IPS DF 19.7 (cell line): ENCODE measurements at places on chromosomes 6 and 20.
A peak's percentile ranks its signal among the peaks of the same experiment; 100 is the strongest.

DNA sequence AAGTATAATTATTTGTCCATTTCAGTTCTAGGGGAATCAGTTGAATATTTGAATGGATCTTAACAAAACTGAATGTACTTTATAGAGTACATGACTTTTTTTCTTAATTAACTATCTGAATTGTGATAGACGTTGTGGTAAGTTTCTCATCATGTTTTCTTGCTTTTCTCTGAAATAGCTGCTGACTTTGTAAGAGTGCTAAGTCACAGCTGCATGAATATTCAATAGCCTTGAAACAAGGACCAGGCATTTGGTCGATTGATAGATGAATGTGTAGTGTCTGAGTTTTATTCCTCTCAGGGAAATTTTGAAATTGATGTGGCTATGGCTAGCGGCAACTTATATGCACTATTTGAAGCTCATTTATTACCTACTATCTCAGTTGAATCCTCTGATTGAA, 56.0 kb downstream of the ADGRB3 start:
- no peak for DNase-seq

DNA sequence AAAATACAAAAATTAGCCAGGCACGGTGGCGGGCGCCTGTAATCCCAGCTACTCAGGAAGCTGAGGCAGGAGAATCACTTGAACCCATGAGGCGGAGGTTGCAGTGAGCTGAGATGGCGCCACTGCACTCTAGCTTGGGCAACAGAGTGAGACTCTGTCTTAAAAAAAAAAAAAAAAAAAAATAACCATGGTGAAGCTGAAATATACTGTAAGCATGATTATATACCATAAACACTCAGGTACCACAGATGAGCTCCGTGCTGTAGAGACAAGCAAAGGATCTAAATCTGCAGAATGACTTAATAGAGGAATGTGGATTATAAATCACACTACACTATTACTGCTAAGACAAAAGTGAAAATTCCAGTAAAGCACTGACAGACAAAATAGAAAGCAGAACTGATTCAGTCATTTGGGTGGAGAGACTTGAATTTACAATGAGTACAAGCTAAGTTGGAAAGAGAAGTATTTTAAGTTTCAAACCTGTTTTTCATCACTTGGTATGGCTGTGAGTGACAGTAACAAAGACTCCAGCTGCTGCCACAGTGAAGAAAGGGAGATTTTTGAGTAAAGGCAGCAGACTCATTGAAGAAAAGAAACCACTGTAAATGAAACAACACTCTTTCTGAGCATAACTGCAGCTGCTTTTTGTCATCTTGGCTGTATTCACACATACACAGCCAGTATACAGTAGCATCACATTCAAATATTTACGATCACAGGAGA, 322.1 kb downstream of the RNGTT start:
- DNase-seq = no peak

- DNase-seq = no peak
These were observed 154.9 kb upstream of the CARMIL1 start for GRCh38 chr6:25124216-25124715.

DNA sequence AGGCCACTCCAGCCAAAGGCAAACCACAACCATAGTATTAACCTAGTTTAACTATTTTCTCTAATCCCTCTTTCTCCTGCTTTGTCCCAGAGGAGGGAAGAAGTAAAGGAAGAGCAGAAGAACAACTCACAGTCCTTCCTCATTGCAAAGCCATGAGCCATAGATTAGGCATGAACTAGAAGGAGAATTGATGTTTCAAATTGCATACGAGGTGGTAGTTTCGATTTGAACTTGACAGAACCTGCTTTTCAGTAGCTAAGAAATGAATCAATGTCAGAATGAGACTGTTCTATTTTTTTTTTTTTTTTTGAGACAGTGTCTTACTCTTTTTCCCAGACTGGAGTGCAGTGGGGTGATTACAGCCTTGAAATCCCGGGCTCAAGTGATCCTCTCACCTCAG, 48.3 kb downstream of the PROKR2 start:
- DNase-seq = no peak

- no peak for DNase-seq
These were observed 44.4 kb upstream of the SIM1 start for GRCh38 chr6:100509101-100509500.

DNA sequence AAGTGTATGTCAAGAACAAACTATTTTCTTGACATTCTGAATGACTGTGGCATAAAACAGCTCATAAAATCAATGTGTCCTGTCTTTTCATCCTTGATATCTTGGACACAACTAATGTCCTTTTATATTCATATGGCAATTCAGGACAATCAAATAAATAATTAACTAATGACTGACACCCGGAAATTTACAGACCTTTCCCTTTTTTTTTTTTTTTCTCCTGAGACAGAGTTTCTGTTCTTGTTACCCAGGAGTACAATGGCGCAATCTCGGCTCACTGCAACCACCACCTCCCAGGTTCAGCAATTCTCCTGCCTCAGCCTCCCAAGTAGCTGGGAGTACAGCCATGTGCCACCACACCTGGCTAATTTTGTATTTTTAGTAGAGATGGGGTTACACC, 107.1 kb upstream of the LGSN start:
- DNase-seq = no peak

DNA sequence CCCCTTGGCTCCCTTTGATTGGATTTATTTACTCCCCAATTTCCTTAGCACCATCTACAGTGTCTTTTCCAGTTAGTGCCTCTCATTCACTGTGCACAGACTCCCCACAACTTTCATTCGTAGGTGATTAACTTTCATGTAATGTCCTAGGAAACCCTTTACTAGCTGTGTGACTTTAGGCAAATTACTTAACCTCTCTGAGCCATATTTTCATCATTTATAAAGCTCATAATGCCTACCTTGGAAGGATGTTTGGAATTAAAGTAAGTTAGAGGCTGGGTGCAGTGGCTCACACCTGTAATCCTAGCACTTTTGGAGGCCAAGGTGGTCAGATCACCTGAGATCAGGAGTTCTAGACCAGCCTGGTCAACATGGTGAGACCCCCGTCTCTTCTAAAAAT, 20.1 kb downstream of the C6orf15 start:
- DNase-seq = no peak

GRCh38 chr20:13220194-13220903, 725 bp upstream of the ISM1 start:
- peak; percentile 63 for DNase-seq

GRCh38 chr6:44076356-44077213, 50.7 kb downstream of the MRPL14 start:
- no peak for DNase-seq

- DNase-seq = peak; percentile 54
These were observed 131.2 kb upstream of the CDH4 start for GRCh38 chr20:61120595-61121515.

- DNase-seq = no peak
These were observed 481.6 kb downstream of the BTBD3 start for GRCh38 chr20:12399110-12399836.

DNA sequence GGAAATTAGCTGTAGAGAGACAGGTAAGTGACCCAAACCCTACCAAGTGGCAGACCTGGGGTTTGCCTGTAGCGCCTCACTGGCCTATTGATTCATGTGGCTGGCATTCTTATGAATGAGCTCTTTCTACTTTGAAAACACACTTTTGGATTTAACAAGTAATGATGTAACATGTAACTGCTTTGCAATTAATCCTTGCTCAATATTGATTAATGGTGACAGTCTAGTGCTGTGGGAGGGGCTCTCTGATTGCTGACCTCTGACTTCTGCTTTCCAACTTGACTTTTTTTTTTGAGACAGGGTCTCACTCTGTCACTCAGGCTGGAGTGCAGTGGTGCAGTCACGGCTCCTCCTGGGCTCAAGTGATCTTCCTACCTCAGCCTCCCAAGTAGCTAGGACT, 82.7 kb downstream of the TIAM2 start:
- no peak for DNase-seq

- no peak for DNase-seq
These were observed 12.3 kb downstream of the CST5 start for GRCh38 chr20:23867152-23867776.

GRCh38 chr20:38875175-38875993, 50.8 kb upstream of the FAM83D start:
- no peak for DNase-seq

- no peak for DNase-seq
These were observed 103.5 kb downstream of the EDN3 start for GRCh38 chr20:59403962-59404314.

GRCh38 chr20:8152847-8153246, 20.8 kb downstream of the PLCB1 start:
- no peak for DNase-seq

DNA sequence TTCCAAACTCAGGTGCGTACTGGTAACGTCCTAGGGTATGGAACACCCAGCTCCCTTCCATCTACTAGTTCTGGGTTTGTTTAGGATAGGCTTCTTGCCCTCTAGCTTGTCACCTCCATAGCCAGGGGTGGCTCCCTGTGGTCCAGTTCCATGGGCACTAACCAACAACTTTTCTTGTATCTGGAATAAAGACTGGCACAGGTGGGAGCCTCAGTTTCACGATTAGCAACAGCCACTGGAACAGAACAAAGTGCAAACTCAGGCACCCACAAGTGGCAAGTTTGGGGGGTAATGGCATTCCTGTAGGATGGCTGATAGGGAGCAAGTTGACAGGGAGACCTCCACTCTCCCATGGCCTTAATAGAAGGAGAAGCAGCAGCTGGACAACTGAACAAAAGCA, 5.6 kb upstream of the APMAP start:
- DNase-seq = no peak

DNA sequence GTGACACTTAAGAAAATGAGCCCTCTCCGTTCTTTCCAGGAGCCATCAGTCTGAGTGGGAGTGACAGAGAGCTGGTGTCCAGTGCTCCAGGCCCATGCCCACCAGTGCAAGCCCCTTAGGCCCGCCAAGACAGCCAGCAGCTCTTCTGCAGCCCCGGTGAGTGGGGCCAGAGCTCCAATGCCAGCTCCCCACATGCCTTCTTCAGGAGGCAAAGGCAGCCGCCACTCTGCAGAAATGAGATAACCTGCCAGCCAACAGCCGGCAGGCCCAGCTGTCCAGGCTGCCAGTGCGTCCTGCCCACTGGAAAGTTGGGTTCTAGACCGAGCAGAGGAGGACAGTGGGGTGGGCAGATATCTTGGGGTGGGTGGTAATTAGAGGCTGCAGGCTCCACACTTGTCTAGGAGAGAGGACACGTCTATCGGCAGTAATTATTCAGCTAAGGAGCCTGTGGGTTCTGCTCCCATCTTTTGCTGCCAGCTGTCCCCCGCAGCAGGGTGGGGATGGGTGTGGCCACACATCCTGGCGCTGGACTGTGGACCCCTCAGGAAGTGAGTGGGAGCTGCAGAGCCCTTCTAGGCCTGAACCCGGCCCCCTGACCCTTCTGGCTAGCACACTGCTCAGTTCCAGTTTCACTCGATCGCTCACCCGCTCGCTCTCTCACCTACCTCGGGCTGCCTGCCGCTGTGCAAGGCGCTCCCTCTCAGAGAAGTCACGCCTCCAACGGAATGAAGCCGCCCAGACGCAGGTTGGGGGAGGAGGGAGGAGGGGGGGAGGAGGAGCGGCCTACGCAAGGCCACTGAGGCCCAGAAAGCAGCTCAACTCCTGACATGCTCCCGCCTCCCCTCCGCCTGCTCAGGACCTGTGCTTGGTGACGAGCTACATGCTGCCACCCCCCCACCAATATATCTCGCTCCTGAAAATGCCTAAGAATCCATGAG, 3.6 kb downstream of the GRM4 start:
- no peak for DNase-seq

DNA sequence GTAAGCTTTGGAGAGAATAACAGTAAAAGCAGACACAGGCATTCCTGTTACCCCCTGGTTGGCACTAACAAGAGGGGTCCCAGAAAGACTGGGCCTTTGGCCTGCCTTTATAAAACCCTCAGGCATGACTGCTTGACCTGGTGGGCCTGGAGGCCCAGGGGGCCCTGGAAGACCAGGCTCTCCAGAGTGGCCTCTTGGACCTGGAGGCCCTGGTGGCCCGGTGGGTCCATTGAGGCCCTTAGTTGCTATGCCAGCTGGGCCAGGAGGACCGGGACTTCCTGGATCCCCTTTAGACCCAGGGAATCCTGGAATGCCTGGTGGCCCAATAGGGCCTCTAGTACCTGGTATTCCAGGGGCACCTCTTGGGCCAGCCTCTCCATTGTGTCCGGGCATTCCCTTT, 5.5 kb downstream of the COL10A1 start:
- DNase-seq = no peak

GRCh38 chr6:141464490-141464889, 668.2 kb upstream of the GJE1 start:
- no peak for DNase-seq

DNA sequence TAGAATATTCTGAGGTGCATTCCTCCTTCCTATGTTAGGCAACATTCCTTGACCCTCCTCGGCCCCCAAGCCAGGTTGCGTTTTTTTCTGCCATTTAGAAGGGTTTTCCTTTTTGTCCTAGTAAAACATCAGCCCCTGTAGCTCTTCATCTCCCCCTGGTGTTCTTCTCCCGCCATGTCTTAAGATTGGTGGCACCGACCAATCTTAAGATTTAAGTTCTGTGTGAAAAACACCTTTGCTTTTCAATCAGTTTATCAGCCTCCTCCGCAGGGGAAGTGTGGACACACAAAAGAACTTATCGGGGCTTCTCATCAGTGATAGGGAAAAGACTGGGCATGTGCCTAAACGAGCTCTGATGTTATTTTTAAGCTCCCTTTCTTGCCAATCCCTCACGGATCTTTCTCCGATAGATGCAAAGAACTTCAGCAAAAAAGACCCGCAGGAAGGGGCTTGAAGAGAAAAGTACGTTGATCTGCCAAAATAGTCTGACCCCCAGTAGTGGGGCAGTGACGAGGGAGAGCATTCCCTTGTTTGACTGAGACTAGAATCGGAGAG, 719 bp upstream of the EDN1 start:
- DNase-seq = no peak

DNA sequence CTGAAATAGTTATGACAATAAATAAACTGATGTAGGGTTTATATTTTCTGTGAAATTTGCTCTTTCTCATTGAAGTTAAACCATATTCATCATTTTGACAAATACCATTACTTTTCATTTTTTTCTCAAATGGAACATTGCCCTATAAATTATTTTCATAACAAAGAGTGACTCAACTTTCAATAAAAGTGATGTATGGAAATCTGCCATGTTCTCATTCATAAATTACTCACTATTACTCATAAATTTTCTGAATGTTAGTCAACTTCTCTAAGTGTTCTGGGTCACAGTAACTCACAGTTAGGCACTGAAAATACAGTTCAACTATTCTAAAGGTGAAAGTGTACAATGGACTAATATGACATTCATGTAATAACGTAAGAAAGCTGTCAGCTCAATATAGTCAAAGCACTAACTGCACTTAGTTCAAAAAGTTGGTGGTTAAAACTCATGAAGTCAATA, 19.0 kb upstream of the STX11 start:
- DNase-seq = no peak
